CD4-positive, alpha-beta T cell treated with Interleukin-6 at 100 ng/mL for 8 hours (primary cell): ENCODE measurements at places on chromosomes 1 and 21.
A peak's percentile ranks its signal among the peaks of the same experiment; 100 is the strongest.

GRCh38 chr1:235511470-235512240, 7.4 kb upstream of the B3GALNT2 start:
- DNase-seq = no peak

DNA sequence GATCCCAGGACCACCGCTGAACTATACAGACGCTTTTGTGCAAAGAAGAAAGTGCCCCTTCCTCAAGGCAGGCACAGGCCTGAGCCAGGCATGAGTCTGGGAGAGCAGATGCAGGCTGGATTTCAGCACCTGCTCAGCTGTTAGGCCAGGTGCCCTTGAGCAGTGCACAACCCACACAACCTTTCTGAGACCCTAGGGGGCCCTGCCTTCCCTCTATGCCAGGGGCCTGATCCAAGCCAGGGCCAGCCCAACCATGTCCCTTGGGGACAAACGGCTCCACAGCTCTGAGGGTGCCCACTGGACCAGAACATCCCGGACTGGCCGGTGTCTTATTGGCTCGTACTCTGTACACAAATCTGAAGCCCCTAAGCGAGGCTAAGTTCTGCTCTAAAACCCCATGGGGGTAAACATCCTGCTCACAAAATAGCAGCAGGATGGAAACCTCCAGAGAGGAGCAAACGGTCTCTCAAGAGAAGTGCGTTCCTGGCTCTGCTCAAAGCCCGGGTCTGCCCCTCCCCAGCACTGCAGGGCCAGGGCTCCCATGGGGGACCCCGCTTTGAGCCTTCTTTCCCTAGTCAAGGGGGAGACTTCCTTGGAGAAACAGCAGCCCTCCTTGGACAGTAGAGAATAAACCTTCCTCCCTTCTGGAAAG, 275.1 kb downstream of the NPHP4 start:
- DNase-seq = no peak

GRCh38 chr21:33402001-33402979, 923 bp upstream of the IFNGR2 start:
- peak; percentile 29 for DNase-seq

- no peak for DNase-seq
Observed at GRCh38 chr1:244050014-244050834, 859 bp upstream of the ZBTB18 start.

GRCh38 chr1:9820521-9820920, 3.2 kb downstream of the CLSTN1 start:
- no peak for DNase-seq

GRCh38 chr1:63794939-63795378, 21.1 kb downstream of the ROR1 start:
- DNase-seq = no peak

GRCh38 chr1:223226271-223226670, 83.2 kb upstream of the TLR5 start:
- DNase-seq = no peak

DNA sequence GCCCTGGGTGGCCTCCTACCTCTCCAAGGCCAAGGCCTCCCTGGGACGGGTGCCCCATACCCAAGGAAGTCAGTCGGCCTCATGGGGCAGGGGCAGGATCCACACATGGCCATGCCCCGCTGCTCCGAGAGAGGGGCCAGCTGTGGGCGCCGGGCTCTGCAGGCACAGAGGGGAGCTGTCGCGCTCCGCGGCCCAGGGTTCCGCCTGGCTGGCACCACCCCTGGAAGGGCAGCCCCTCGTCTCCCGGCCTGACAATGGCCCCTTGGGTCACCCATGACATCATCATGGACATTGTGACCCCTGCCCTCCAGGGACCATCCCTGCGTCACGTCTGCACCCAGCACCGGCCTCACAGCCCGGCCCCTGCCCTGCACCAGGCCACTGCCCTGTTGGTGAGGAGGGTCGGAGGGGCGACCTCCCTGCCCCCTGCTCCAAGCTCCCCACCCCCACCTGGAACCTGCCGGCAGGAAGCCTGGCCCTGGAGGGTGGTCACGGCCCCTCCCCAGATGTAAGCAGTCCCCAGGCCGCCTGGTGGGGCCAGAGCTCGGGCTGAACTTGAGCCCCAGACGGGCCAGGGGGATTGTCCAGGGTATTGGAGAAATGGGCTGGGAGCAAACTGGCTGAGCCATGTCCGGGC, 5.8 kb downstream of the TTLL10 start:
- no peak for DNase-seq

DNA sequence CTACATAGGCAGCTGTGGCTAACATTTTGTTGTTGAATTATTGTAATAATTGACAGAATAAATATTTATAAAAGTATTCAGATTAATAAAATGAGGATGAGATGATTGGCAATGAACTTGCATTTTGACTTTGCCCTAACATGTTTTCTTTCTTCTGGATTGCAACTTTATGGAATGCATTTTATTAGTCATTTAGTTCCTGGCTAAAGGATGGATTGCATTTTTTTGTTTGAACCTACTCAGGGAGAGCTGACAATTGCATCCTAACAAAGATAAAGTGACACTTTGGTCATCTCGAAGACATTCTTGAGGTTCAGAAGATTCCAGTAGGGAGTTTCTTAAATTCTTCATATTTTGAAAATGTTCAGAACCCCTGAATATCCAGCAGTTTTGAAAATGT, 37.5 kb downstream of the PGM1 start:
- no peak for DNase-seq

GRCh38 chr1:179588425-179589024, 3.1 kb upstream of the TDRD5 start:
- DNase-seq = no peak

DNA sequence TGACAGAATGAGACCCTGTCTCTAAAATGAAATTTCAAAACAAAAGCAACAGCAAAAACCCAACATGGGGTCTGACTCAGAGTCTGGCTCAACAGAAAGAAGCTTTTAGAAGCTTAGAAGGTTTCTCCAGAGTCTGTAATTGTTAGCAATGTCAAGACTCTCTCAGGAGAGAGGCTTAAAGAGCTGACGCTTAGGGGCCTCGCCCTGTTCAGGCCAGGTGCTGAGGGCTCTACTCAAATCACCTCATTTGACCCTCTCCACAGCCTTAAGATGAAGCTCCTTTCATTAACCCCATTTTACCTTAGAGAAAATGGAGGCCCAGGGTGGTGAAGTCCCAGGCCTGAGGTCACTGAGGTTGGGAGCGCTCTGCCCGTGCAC, 5.3 kb upstream of the KIF17 start:
- DNase-seq = no peak

DNA sequence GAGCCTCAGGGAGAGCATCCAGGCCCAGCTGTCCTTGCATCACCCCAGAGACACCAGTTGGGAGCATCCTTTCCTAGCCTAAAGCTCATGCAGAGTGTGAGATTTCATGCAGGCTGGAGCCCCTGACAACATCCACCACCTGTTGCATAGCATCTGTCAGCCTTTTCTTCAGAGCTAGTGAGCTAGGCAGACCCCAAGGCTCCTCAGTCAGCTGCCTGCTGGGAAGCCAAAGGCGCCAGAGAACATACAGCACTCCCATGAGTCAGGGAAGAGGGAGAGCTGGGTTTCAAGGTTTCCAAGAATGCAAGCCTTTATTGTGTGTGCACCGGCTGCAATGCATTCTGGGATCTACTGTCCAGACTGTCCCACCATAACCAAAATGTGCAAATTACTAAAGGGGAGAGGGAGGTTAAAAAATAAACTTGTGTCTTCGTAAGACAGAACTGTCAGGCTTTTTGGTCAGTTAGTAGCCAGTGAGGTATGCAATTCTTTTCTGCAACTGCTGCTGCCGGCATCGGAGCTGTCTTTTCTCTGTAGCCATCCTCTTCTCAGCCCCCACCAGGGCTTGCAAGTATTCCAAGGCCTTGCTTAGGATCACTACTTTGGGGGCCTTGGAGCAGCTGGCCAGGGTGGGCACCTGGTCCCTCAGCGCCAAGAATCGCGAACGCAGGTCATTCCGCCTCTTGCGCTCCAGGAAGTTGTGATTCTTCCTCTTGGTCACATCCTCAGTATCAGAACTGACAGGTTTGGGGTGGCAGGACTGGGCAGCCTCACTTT, 4.6 kb downstream of the MYCL start:
- DNase-seq = no peak

GRCh38 chr1:157457279-157457678, 95.0 kb downstream of the FCRL5 start:
- no peak for DNase-seq

- DNase-seq = no peak
Observed at GRCh38 chr1:23051290-23051909, 32.1 kb downstream of the KDM1A start.

DNA sequence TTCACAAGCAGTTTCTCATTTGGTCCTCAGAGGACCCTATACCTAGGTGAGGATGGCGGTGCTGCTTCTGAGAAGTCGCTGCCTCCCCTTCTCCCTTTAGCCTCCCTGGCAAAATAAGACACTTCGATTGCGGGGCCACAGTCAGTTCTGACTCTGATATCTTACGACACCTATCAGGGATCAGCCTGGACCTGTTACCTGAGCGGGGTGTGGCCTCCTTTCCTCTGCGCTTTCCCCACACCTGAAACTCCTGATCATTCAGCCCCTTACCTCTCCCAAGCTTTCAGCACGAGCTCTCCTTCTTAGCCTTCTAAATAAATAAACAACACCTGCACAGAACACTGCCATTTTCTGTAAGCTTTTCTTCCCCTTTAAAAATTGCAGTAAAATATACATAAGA, 24.6 kb upstream of the GPR137B start:
- no peak for DNase-seq

DNA sequence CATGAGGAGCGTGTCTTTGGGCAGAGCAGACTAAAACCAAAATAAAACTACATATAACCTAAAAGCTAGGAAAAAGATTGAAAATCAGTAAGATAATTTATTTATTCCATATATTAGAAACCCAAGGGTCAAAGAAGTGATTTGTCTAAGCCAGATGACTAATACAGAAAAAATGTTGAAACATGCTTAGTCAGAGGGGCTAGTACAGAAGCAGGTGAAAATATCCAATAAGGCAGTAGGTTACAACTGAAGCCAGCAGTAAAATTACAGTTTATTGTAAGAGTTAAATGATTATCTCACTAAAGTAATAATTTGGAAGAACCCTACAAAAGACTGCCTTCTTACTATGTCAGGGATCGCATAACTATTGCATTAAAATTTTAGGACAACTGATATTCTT, 1190.9 kb upstream of the PRMT6 start:
- no peak for DNase-seq

- no peak for DNase-seq
Observed at GRCh38 chr1:74395571-74395970, 116.8 kb downstream of the LRRC53 start.

DNA sequence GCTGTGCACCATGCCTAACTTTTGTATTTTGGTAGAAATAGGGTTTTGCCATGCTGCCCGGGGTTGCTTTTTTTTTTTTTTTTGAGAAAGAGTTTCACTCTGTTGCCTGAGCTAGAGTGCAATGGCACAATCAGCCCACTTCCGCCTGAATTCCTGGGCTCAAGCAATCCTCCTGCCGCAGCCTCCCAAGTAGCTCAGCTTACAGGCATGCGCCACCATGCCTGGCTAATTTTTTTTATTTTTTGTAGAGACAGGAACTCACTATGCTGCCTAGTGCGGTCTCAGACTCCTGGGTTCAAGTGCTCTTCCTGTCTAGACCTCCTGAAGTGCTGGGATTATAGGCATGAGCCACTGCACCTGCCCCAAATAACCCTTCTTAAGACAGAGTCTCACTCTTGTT, 153.5 kb downstream of the SLC45A1 start:
- no peak for DNase-seq

DNA sequence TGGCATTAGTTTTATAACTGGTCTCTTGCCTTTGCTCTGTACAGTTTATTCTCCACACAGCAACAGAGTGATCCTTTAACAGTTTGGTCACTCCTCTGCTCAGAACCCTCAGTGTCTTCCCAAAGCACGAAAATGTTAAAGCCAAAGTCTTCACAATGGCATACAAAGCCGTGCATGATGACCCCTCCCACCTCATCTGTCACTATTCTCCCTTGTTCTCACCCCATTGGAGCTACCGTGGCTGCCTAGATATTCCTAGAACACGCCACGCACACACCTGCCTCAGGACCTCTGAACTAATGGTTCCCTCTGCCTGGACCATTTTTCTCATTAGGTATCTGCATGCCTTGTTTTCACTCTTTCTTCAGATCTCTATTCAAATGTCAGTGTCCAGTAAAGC, 8.6 kb upstream of the SEMA4A start:
- no peak for DNase-seq

DNA sequence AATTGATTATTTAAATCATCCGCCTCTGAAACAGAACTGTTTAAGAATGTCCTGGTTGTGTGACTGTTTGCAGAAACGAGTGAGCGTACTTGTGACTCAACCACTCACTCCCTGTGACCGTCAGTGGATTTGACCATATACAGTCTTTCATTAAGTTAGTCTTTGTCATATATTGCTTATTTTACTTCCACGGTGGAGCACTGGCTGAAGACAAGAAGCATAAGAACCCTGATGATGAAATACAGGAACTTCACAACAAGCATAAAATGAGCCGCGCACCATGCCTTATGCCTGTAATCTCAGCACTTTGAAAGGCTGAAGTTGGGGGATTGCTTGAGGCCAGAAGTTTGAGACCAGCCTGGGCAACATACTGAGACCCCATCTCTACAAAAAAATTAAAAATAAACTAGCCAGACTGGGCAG, 194.0 kb downstream of the TOMM20 start:
- no peak for DNase-seq

DNA sequence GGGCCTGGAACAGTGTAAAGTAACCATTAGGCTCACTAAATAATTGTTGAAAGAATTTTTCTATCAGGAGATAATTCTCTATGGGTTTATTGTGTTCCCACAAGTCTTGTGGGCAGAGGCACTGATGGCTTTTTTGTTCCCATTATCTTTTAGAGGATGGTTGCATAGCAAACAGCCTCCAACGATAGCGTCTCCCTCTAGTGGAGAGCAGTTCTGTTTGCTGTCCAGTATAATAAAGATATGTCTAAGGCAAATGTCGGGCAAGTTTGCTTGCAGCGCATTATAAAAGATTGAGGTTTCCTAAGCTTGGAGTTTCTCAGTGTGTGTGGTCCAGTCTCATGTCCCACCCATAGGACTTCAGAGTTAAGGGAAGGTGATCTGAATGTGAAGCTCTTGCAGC, 1.3 kb upstream of the SLC6A17 start:
- DNase-seq = no peak

DNA sequence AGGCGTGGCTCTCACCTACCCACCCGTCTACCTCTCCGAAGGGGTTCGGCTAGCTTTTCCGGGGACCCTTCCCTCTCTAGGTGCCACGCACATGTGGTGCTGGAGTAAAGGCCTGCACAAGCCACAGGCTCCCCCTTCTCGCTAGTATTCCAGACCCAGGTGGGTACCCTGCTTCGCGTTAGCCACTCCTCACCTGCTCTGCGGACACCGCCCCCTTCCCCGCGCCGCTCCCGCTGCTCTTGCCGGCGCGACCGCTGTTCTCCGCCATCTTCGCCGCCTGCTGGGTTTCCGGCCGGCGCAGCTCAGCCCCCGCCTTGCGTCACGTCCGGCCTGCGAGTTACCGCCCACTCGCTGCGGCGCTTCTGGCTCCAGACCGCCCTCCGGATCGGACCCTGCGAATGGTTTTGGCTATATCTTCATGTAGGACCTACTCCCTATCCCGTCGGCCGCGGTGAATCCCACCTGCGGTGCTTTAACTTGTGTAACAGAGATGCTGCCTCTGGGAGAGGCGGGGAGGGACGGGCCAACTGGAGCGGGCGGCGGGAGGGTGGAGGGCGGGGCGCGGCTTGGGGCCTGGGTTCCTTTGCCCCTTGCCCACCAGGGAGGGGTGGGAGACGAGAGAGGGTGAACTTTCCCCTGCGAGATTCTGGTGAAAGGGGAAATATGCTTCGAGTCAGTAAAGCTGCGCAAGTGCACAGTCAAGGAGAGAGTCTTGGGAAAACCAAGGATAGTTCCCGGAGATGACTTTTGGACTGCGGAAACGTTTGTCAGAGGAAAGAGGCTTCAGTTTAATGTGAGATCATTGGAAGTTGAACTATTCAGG, at the start of the genes NIT1 and PFDN2:
Gene NIT1 (plus strand): TSS at position 347 of the 823 bp plus-strand sequence. CDS start 72 bp downstream, at position 419.
Gene PFDN2 (minus strand): TSS at position 279 of the 823 bp plus-strand sequence. CDS start 11 bp downstream, at position 268.
- DNase-seq = peak; percentile 74

- no peak for DNase-seq
Observed at GRCh38 chr1:212938846-212939245, 11.5 kb upstream of the VASH2 start.
